ENCODE measurements at places on chromosomes 2 and 18.
A peak's percentile ranks its signal among the peaks of the same experiment; 100 is the strongest.

DNA sequence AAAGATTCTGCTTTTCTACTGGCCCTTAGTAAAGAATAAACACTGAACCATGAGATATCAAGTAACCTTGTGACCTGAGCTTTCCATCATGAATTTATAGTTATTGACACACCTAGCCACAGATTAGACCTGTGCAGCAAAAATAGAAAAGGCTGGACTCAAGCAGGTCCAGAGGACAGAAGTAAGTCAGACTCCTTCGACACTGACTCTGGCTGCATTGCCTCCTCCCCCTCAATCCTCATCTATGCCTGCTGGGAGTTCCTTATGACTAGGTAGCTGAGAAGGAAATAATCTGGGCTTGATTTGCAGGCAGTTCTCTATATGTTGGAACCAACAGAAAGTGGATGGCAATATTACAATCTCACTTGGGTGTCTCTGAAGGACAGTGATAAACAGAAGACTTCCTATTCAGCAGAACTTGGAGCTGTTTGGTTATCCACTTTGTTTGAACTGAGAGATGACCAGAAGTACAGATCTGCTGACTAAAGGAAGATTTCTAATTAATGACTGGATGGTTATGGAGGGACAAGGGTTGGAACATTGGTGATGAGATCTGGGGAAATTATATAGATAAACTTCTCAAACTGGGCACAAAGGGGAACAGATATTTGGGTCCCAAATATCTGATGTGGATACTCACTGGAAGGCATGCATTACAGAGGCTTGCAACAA is 39.4 kb downstream of the ARID5A start:
- no peak overlapping the region for H3K27ac ChIP-seq
- H3K4me3 ChIP-seq, result no peak overlapping the region

DNA sequence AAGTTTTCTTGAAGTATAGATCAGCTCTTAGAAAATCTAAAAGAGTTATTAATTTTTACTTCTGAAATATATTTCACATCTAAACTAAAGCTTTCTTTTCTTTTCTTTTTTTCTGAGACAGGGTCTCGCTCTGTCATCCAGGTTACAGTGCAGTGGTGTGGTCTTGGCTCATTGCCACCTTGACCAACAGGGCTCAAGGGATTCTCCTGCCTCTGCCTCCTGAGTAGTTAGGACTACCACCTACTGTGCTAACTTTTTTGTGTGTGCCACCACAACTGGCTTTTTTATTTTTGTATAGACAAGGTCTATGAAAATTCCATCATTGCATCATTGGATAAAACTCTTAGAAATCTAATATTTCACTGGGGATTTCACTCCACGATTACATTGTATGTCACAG is 10.0 kb upstream of the ALPG start:
- 0 out of 2 replicates have a peak, but pooled peaks cover 5% of the 10 kb centered on the region for H3K27me3 ChIP-seq
- no peak overlapping the region for H3K27ac ChIP-seq
- H3K4me3 ChIP-seq, result no peak overlapping the region
- no peaks in the 10 kb centered on the region for H3K4me1 ChIP-seq
- H3K36me3 ChIP-seq, result no peaks in the 10 kb centered on the region

GRCh38 chr18:51668101-51668500 is 470.6 kb upstream of the MEX3C start:
- no peak overlapping the region for H3K4me3 ChIP-seq
- H3K36me3 ChIP-seq, result no peaks in the 10 kb centered on the region
- H3K4me1 ChIP-seq, result peaks cover 9% of the 10 kb centered on the region
- peak; percentile 84 for DNase-seq

DNA sequence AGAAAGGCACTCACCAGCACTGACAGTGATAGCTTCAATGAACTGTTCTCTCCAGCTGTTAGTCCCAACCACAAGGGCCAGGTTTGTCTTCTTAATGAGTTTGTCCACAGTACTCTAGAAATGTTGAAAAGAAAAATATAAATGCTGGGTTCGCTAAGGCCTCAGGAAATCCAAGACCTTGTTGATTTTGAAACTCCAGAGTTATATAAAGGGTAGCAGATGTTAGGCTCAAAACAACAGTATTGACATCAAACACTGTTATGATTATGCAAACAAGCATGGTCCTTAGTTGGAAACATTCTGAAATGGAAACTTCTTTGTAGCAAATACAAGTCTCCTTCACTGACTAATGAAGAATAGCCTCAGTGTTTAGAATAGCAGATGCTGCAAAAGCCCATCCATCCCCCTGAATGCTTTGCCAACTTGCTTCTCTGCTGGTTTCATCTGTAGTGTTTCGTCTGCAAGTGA is 291.1 kb downstream of the SLC8A1 start:
- H3K4me3 ChIP-seq, result no peak overlapping the region
- H3K27ac ChIP-seq, result peak overlapping the region; percentile 34
- no peaks in the 10 kb centered on the region for H3K27me3 ChIP-seq
- peaks cover 29% of the 10 kb centered on the region for H3K4me1 ChIP-seq
- peak; percentile 82 for DNase-seq

- no peaks in the 10 kb centered on the region for H3K4me1 ChIP-seq
- H3K4me3 ChIP-seq, result no peak overlapping the region
- no peak for DNase-seq
- no peaks in the 10 kb centered on the region for H3K27me3 ChIP-seq
- no peaks in the 10 kb centered on the region for H3K36me3 ChIP-seq
Observed at GRCh38 chr18:46433121-46433826, 223.7 kb downstream of the LOXHD1 start.

DNA sequence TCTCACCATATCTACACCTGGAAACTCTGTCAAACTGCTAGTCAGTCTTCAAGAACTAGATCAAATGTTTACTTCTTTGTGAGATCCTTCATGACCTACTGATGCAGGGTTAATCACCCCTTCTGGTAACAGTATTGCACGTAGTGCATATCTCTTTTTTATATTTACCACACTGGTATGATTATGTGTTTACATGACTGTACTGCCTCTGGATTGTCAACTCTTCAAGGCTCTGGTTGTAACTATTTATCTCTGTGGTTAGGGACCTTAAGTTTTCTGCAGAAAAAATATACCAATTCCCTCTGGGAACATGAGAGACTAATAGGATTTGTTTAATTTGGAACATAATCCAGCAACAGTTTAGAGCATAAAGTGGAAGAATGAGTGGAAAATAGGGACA is 135.5 kb downstream of the PDE1A start:
- H3K4me3 ChIP-seq, result no peak overlapping the region
- H3K27me3 ChIP-seq, result no peaks in the 10 kb centered on the region
- no peak for DNase-seq

GRCh38 chr2:238685713-238686112 is 162.2 kb upstream of the TWIST2 start:
- H3K27me3 ChIP-seq, result peaks cover 14% of the 10 kb centered on the region
- DNase-seq, result no peak
- no peaks in the 10 kb centered on the region for H3K36me3 ChIP-seq
- H3K27ac ChIP-seq, result no peak overlapping the region
- no peak overlapping the region for H3K4me3 ChIP-seq

DNA sequence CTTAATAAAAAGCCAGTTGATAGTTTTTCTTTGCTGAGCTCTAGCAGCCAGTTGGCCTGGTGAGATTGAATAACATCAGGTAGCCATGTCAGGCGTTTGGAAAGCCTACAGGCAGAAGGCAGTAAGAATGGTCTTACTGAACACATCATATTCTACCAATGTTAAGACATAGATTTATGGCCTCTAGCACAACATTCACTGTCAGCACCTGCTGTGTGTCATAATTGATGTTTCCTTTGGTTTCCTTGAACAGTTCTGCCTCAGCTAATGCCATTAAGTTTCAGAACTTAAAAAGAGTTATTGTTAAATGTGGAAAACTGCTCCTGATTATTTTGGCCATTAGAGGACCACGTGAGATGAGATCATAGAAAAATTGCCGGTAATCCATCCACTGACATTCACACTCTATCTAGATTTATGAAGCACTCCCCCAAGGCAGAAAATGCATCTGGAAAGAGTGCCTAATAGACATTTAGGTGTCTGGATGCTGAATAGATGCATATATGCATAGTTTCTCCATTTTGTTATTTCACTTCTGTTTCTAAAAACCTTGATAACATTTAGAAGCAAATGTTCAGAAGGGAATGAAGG is 434.7 kb downstream of the PTPRM start:
- H3K4me3 ChIP-seq, result no peak overlapping the region
- DNase-seq, result peak; percentile 7
- no peaks in the 10 kb centered on the region for H3K27me3 ChIP-seq
- no peak overlapping the region for H3K27ac ChIP-seq
- H3K4me1 ChIP-seq, result no peaks in the 10 kb centered on the region

GRCh38 chr2:168525716-168526446 is 69.8 kb downstream of the CERS6 start:
- no peak for DNase-seq
- peaks cover 21% of the 10 kb centered on the region for H3K4me1 ChIP-seq
- no peak overlapping the region for H3K4me3 ChIP-seq
- no peaks in the 10 kb centered on the region for H3K36me3 ChIP-seq
- H3K27me3 ChIP-seq, result no peaks in the 10 kb centered on the region

- no peaks in the 10 kb centered on the region for H3K4me1 ChIP-seq
- no peak for DNase-seq
- H3K36me3 ChIP-seq, result no peaks in the 10 kb centered on the region
- no peaks in the 10 kb centered on the region for H3K27me3 ChIP-seq
Observed at GRCh38 chr2:8590938-8591337, 90.9 kb upstream of the ID2 start.

GRCh38 chr2:187994464-187995331 is 297.0 kb upstream of the GULP1 start:
- H3K27ac ChIP-seq, result peak overlapping the region; percentile 55
- H3K4me3 ChIP-seq, result no peak overlapping the region
- H3K36me3 ChIP-seq, result no peaks in the 10 kb centered on the region
- peaks cover 28% of the 10 kb centered on the region for H3K4me1 ChIP-seq
- no peaks in the 10 kb centered on the region for H3K27me3 ChIP-seq

- H3K27me3 ChIP-seq, result no peaks in the 10 kb centered on the region
- H3K36me3 ChIP-seq, result no peaks in the 10 kb centered on the region
- no peak for DNase-seq
- H3K4me1 ChIP-seq, result no peaks in the 10 kb centered on the region
- no peak overlapping the region for H3K27ac ChIP-seq
Observed at GRCh38 chr18:9854801-9855676, 30.7 kb upstream of the TXNDC2 start.

- DNase-seq, result no peak
- no peaks in the 10 kb centered on the region for H3K4me1 ChIP-seq
- no peak overlapping the region for H3K4me3 ChIP-seq
- H3K27ac ChIP-seq, result no peak overlapping the region
Observed at GRCh38 chr2:62996534-62997186, 54.0 kb upstream of the OTX1 start.

DNA sequence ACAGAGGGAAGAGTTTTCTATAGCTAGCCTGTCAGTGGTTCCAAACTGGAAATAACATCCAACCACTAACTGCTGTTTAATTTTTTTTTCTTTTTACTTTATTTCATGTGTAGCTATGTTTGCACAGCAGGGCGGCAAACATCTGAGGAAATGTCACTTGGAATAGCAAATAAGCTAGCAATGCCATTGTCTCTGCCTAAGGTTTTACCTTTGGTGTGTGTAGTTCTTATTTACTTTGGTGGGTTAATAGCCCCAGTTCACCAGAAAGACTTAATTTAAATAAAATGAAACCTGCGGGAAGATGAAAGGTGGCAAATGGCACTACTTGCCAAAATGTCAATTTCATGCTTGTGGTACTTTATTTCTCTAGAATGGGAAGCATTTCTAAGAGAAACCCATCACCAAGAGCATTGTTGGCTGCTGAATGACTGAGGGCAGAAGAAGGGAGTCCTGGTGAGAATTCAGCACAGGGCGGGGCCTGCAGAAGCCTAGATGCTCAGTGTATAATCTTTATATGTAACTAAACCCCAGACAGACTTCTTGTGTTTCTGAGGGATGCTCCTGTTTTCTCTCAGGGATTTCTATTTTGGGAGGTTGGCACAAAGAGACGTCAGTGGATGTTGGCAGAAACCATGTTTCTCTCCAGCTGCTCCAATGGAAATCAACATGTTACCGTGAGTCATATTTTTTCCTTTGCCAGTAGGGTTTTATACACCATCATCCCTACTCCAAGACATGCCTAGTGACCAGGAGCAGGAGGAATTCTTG is 300.4 kb upstream of the NT5C1B start:
- H3K27ac ChIP-seq, result no peak overlapping the region
- H3K4me3 ChIP-seq, result no peak overlapping the region
- no peaks in the 10 kb centered on the region for H3K4me1 ChIP-seq
- H3K36me3 ChIP-seq, result no peaks in the 10 kb centered on the region
- DNase-seq, result no peak

- H3K27ac ChIP-seq, result no peak overlapping the region
- H3K4me1 ChIP-seq, result no peaks in the 10 kb centered on the region
- no peak for DNase-seq
- peaks cover 12% of the 10 kb centered on the region for H3K27me3 ChIP-seq
- H3K36me3 ChIP-seq, result no peaks in the 10 kb centered on the region
- H3K4me3 ChIP-seq, result no peak overlapping the region
Observed at GRCh38 chr2:95320986-95321767, 24.0 kb downstream of the KCNIP3 start.

- DNase-seq, result no peak
- no peaks in the 10 kb centered on the region for H3K36me3 ChIP-seq
- no peak overlapping the region for H3K4me3 ChIP-seq
- no peaks in the 10 kb centered on the region for H3K4me1 ChIP-seq
- no peaks in the 10 kb centered on the region for H3K27me3 ChIP-seq
Observed at GRCh38 chr18:59893971-59894370, 5.8 kb upstream of the PMAIP1 start.

DNA sequence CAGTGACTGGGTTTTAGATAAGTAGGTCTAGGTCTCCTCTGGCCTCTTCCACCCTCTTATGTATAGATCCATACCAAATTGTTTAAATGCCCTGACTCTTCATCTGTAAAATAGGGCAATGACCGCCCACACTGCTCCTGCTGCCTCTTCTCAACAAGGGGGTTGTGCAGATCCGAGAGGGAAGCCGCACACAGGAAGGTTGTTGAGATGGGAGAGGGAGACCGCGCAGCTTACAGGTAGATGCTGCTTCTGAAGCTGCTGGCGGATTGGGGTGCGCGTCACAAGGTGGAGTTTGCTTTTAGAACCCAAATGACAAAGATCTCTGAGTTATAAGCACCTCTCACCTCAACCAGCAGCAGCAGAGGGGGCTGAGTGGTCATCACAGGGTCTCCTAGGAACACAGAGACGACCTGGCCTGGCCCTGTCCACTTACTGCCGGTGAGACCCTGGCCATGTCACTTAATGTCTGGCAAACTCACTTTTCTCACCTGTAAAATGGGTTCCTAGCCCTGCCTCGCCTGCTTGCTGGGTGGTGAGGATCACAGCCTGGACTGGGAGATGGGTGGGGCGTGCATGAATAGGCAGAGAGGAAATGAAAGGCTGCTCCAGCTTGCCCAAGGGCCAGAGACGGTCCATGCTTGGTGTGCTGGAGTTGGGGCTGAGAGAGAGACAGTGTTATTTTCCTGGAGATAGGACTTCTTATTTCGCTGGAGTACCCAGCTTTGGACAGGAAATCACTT is 251.3 kb downstream of the EIPR1 start:
- no peaks in the 10 kb centered on the region for H3K27me3 ChIP-seq
- no peak for DNase-seq
- H3K4me3 ChIP-seq, result peak overlapping the region; percentile 52
- no peaks in the 10 kb centered on the region for H3K36me3 ChIP-seq
- peak overlapping the region; percentile 92 for H3K27ac ChIP-seq
- peaks cover 48% of the 10 kb centered on the region for H3K4me1 ChIP-seq

All from SJCRH30 (cell line).